K562 (cell line): ENCODE measurements at places on chromosomes 2 and 18.

- no peak for DNase-seq
Measured at GRCh38 chr2:147197754-147198483, 646.9 kb upstream of the ACVR2A start.

GRCh38 chr18:37199741-37200140, 365.9 kb downstream of the CELF4 start:
- no peak for DNase-seq

DNA sequence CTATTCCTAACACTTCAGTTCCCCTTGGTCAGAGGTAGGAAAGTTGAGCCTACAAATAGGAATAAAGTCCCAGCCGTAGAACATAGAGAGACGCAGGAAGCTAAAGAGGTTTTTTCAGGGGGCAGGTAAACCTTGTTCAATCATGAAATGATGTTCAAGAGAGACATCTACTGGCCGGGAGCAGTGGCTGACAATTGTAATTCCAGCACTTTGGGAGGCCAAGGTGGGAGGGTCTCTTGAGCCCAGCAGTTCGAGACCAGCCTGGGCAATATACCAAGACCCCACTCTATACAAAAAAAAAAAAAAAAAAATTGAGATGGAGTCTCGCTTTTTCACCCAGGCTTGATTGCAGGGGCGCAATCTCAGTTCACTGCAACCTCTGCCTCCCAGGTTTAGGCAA, 66.7 kb upstream of the DNAJC10 start:
- no peak for DNase-seq

GRCh38 chr18:4636967-4637366, 181.9 kb upstream of the DLGAP1 start:
- no peak for DNase-seq

GRCh38 chr2:109211315-109211714, 82.3 kb downstream of the SH3RF3 start:
- DNase-seq, result no peak

DNA sequence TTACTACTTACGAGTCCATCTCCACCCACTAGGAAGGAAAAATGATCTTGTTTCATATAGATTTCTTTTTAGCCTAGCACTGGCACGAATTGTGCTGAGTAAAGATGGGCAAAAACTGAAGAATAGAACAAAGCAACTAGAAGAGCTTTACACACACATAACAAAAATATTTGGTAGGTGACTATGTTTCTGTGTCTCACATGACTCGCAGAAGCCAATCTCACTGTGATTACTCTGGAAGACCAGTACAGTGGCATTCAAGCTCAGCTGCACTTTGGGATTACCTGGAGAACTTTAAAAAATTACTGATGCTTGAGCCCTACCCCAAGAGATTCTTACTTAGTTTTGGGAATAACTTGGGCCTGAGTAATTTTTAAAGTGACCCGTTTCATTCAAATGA, 378.7 kb downstream of the METTL4 start:
- no peak for DNase-seq

GRCh38 chr2:101038455-101039255, 36.6 kb downstream of the RPL31 start:
- DNase-seq, result peak; percentile 24

- DNase-seq, result no peak
Measured at GRCh38 chr2:98685930-98686887, 44.7 kb downstream of the MGAT4A start.

GRCh38 chr2:162071001-162071400, 3.0 kb downstream of the DPP4 start:
- no peak for DNase-seq

DNA sequence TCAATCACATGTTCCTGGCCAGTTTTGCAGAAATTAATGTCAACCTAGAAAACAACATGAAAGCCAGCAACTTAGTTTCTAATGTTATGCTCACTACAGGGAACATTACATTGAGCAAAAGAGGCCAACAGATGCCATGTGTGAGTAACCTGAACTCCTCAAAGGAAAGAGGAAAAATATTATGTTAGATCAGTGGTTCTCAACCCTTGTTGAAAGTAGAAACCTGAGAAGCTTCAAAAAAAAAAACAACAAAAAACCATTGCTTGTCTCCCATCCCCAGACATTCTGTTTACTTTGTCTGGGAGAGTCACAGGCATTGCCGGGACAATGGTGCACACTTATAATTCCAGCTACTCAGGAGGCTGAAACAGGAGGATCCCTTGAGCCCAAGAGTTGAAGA, 57.7 kb downstream of the METTL4 start:
- DNase-seq, result no peak

DNA sequence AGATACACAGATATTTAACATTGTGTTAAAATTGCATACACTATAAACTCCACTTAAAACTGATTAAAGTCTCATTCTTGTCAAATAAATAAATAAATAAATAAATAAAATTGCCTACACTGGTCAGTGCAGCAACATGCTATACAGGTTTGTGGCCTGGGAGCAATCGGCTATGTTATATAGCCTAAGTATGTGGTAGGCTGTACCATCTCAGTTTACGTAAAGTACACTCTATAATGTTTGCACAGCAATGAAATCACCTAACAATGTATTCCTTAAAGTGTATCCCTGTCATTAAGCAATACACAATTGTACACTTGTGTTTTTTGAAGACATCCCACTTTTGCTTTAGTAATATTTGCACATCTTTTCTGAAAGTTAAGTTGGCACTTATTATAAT, 337.7 kb upstream of the SETBP1 start:
- DNase-seq, result no peak

GRCh38 chr18:80250740-80251364, 3.5 kb upstream of the PARD6G start:
- no peak for DNase-seq

DNA sequence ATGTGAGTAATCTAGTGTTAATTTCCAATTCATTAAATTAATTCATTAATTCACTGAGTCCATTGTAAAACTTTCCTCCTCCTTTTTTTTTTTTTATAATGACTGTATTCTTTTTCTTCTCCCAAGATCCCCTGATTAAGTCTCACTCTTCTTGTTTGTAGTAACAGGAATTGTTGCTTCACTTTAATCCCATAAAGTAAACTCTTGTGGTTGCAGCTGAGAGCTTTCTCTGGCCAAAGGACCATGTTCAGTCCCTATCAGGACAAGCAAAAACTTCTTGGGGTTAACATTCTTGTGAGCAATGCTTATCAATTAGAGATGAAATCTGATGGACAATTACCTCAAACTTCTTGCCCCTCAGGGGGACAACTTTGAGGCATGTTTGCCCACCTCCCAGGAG, 400.2 kb upstream of the SPHKAP start:
- DNase-seq, result no peak

DNA sequence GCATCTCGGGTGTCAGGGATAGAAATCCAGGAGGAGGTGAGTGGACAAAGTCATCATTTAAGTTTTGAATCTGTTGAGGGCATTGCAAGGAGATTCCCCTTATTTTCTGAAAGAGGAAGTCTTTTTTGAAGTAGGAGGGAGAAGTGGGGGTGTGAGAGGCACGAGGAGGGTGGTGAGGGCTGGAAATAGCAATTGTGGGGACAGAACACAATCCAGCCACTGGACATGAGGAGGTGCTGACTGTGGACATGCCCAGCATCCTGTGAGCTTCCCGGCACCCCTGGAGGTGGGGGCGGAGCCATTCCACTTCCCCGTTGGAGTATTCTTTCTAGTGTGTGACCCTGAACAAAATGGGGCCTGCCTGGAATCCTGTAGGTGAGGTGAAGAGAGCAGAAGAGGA, 310.7 kb upstream of the EPAS1 start:
- no peak for DNase-seq

DNA sequence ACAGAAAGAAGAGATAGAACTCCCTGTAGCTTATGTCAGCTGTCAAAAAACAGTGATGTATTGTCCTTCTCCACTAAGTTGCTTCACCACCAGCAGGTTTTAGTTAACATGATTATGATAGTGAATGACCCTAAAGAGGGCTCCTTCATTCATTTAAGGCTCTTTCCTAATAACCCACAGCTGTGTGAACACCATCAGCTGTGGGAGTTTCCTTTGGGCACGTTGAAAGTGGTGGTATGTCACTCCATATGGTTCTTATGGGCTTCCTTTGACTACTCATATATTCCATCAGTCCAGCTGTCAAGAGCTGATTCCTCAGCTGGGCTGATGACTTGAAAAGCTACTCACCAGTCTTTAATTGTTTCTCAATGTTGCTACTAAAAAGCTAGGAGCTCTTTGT, 210.3 kb downstream of the UBE2E3 start:
- DNase-seq, result no peak

GRCh38 chr2:119482481-119483394, 41.5 kb downstream of the SCTR start:
- DNase-seq, result no peak

DNA sequence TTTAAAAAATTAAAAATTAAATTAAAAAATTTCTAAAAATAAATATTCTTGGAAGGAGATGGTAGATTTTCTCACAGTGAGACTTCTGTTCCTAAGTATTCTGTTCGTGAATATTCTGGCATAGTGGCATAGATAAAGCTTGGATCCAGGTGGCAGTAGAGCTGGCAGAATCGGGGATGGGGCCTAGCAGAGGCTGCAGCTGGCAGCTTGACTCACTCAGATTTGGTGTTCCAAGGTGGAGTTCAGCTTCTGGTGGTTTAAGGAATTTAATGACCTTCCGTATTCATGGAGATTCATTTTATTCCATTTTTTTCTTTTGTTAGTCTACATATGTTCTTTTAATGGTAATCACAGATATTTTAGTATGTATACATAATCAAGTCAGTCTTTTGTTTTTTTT, 19.9 kb downstream of the ARMC9 start:
- no peak for DNase-seq

DNA sequence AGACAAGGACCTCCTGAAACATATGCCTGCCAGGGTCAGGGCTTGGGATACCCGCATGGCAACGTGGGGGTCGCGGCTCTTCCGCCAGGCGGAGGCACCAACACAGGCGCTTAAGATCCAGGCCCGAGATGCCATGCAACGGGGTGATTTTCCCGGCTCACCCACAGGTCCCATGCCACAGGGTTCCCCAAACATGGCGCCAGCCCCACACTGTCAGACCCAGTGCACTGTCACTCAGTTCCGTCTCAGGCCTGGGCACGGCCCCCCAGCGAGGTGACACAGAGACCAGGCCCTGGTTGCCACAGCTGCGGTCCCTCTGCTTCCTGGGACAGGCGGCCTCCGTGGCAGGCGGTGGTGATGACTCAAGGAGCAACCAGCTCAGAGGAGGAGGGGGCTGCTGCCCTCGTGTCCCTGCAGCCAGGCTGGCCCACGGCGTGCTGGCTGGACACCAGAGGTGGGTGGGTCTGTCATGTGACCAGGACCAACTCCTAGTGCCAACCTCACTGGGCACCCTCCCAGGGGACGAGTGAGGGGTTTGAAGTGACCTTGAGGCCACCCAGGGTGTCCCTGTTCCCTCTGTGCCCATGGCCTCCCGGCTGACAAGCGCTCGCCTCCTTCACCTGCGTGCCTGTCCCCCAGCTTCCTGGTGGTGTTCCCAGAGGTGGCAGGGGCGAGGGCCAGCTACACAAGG, 4.9 kb downstream of the PDCD1 start:
- DNase-seq, result no peak

GRCh38 chr18:51006948-51007789, 22.8 kb upstream of the SMAD4 start:
- DNase-seq, result peak; percentile 68

DNA sequence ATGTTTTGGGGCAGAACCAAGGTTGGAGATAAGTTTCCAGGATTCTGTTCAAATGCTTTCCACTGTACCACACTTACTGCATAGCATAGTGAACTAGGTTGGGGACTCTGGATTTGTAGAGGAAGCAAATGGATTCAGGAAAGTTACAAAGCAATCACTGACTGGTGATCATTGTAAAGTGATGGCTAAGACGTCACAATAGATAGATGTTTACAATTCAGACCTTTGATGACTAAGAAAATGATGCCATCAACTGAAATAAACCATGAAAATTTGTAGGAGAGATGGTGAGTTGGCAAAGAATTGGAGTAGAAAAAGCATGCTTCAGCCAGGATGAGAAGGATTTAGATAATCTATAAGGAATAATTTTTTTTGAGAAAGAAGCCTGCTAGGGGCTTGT, 178.0 kb downstream of the UBE2E3 start:
- DNase-seq, result no peak

DNA sequence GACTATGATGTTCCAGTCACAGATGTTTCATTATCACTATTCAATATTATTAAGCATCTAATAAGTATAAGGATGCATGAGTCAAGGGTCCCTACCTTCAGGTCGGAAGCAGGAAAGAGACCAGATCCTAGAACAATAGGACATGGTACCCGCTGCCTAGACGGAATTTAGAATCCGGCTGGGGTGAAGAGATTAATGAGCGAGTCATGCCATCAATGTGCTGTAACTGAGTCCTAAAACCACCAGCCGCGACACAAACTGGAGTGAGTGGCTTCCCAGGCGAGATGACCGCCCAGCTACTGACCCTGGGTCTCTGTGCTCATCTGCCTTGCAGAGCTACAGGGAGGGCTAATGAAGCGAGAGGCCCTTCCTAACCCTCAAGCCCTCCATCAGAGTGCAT, 73.6 kb downstream of the DNMT3A start:
- DNase-seq, result no peak

DNA sequence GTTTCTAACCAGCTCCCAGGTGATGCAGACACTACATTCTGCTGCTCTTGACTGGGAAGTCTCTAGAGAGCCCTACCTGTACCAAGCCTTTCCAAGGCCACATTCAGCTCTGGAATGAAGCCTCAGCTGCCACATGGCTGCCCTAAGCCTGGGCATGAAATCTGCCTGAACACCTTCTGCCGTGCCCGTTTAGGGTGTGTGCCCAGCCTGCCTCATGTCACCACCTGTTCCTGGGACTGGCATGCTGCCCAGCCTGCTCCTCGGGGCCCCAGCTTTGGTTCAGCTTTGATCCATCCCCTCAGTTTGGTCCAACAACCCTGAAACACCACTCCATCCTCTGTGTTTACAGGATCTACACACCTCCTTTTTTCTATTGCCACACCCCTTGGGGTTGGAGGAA, 210.9 kb downstream of the L3MBTL4 start:
- no peak for DNase-seq

DNA sequence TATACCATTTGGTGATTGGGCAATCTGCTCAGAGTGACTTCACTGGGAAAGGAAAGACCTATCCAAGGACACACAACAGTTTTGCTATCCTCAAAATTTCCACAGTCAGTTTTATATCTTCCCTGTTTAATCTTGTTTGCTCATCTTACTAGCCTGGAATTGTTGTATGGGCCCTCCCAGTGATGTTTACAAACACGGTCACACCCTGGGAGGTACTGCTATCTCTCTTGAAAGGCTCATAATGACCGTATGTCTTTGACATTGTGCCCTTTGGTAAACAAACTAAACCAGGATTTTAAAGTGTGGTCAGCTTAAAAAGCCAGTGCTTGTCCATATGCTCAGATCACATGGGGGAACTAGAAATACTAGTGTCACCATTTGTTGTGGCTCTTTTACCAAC, 277.0 kb downstream of the CDH2 start:
- DNase-seq, result no peak
